Kidney (tissue), 22 donors: ENCODE measurements at places on chromosomes 5 and 9. TPM values are rescaled to one million over a fixed set of nuclear protein-coding genes. Genes with fewer than 3 reads are reported as not detected.

DNA sequence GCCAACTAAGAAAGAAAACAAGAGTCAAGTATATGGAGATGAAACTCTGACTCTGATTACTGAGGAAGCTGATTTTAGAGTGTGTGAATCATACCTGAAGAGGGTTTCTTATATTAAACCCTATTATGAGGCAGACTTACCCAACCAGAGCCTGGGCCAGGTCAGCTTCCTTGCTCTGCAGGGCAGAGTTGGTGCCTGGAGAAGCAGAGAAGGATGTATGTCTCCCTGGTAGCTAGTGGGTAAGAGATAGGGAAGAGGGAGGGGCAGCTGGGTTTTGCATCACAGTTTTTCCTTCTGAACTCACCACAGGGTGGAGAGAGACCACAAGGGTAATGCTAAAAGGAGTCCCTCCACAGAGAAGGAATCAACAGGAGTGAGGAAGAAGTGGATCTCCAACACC, 104.1 kb downstream of the CMYA5 start:
- no peak for DNase-seq
- H3K4me3 ChIP-seq, result no peak overlapping the region
- H3K27me3 ChIP-seq, result no peaks in the 10 kb centered on the region
- peak overlapping the region; percentile 56 for H3K27ac ChIP-seq

- DNase-seq, result no peak
- peak overlapping the region; percentile 46 for H3K4me3 ChIP-seq
- H3K27me3 ChIP-seq, result no peaks in the 10 kb centered on the region
- H3K27ac ChIP-seq, result peak overlapping the region; percentile 66
- H3K4me1 ChIP-seq, result peaks cover 3% of the 10 kb centered on the region
Measured at GRCh38 chr9:14096258-14096922, 217.6 kb downstream of the NFIB start.

- H3K27ac ChIP-seq, result no peak overlapping the region
- H3K27me3 ChIP-seq, result no peaks in the 10 kb centered on the region
- no peaks in the 10 kb centered on the region for H3K4me1 ChIP-seq
- no peaks in the 10 kb centered on the region for H3K36me3 ChIP-seq
Measured at GRCh38 chr9:84361645-84362044, 21.1 kb upstream of the SLC28A3 start.

- H3K27ac ChIP-seq, result no peak overlapping the region
- DNase-seq, result no peak
- H3K36me3 ChIP-seq, result no peaks in the 10 kb centered on the region
Measured at GRCh38 chr5:78778538-78778937, 130.0 kb upstream of the LHFPL2 start.

GRCh38 chr5:102771435-102771834, 16.3 kb downstream of the PAM start:
- no peak overlapping the region for H3K4me3 ChIP-seq
- no peak overlapping the region for H3K27ac ChIP-seq
- no peaks in the 10 kb centered on the region for H3K27me3 ChIP-seq
- DNase-seq, result no peak
- H3K4me1 ChIP-seq, result no peaks in the 10 kb centered on the region

GRCh38 chr9:70601000-70601951, 186.8 kb upstream of the KLF9 start:
- H3K27me3 ChIP-seq, result no peaks in the 10 kb centered on the region
- H3K27ac ChIP-seq, result peak overlapping the region; percentile 94
- DNase-seq, result peak; percentile 66
- H3K36me3 ChIP-seq, result peaks cover 8% of the 10 kb centered on the region

DNA sequence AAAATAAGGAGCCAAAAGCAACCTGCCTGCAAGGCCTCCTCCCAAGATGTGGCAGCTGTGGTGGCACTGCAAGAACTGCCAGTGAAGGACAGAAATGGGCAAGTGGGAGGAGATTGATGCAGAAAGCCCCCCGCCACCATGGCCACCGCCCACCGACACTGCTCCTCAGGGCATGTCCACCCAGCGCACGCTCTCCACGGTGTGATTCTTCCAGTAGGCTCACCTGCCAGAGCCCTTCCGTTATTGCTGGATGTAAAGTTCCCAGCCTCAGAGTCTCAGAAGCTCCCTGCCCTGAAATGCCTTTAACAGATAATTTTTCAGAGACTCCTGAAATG, 155.2 kb upstream of the PHYKPL start:
- DNase-seq, result peak; percentile 53

GRCh38 chr9:251398-251797, 36.7 kb downstream of the DOCK8 start:
- H3K4me1 ChIP-seq, result no peaks in the 10 kb centered on the region
- no peaks in the 10 kb centered on the region for H3K27me3 ChIP-seq
- H3K27ac ChIP-seq, result peak overlapping the region; percentile 58

GRCh38 chr5:40781843-40782409, 16.2 kb downstream of the PRKAA1 start:
- DNase-seq, result no peak
- H3K4me1 ChIP-seq, result no peaks in the 10 kb centered on the region
- no peak overlapping the region for H3K27ac ChIP-seq
- no peaks in the 10 kb centered on the region for H3K36me3 ChIP-seq
- no peaks in the 10 kb centered on the region for H3K27me3 ChIP-seq
- no peak overlapping the region for H3K4me3 ChIP-seq

- H3K27ac ChIP-seq, result peak overlapping the region; percentile 56
- no peak for DNase-seq
- H3K4me1 ChIP-seq, result peaks cover 5% of the 10 kb centered on the region
- H3K36me3 ChIP-seq, result no peaks in the 10 kb centered on the region
- no peaks in the 10 kb centered on the region for H3K27me3 ChIP-seq
Measured at GRCh38 chr5:173646692-173647091, 30.2 kb upstream of the BOD1 start.

DNA sequence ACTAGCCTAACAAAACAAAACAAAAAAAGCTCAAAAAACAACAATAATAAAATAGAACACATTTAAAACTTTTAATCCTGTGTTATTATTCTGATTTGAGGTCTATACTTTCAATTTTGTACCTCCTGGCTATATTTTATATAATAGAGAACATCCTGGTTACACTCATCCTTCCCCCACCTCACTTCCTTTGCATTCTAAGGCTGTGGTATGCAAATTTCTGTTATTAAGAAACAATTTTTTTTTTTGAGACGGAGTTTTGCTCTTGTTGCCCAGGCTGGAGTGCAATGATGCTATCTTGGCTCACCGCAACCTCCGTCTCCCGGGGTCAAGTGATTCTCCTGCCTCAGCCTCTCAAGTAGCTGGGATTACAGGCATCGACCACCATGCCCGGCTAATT, 3.1 kb upstream of the RPL37 start:
- no peak overlapping the region for H3K27ac ChIP-seq
- H3K4me3 ChIP-seq, result no peak overlapping the region
- DNase-seq, result no peak

DNA sequence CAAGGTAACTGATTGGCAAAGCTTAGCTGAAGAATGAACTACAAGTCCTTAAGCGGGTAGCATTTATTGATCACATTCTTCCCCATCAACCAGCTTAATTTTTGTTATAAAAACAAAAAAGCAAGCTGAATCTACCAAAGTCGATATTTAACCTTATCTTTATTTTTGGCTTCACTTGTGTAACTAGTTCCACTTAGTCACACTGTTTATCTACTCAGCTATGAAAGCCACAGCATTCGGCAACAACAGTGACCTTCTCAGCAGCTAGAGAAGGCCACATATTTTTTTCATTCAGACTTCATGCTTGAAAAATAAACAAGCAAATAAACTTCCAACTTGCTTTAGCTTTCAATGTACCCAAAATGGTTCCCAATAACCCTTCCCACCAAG, 69.4 kb downstream of the KLHL3 start:
- H3K27me3 ChIP-seq, result no peaks in the 10 kb centered on the region
- DNase-seq, result no peak
- no peaks in the 10 kb centered on the region for H3K36me3 ChIP-seq
- no peak overlapping the region for H3K4me3 ChIP-seq

- no peaks in the 10 kb centered on the region for H3K4me1 ChIP-seq
- no peaks in the 10 kb centered on the region for H3K27me3 ChIP-seq
- no peak overlapping the region for H3K4me3 ChIP-seq
- DNase-seq, result no peak
- peaks cover 5% of the 10 kb centered on the region for H3K36me3 ChIP-seq
- no peak overlapping the region for H3K27ac ChIP-seq
Measured at GRCh38 chr5:132926437-132926836, 37.0 kb downstream of the AFF4 start.

DNA sequence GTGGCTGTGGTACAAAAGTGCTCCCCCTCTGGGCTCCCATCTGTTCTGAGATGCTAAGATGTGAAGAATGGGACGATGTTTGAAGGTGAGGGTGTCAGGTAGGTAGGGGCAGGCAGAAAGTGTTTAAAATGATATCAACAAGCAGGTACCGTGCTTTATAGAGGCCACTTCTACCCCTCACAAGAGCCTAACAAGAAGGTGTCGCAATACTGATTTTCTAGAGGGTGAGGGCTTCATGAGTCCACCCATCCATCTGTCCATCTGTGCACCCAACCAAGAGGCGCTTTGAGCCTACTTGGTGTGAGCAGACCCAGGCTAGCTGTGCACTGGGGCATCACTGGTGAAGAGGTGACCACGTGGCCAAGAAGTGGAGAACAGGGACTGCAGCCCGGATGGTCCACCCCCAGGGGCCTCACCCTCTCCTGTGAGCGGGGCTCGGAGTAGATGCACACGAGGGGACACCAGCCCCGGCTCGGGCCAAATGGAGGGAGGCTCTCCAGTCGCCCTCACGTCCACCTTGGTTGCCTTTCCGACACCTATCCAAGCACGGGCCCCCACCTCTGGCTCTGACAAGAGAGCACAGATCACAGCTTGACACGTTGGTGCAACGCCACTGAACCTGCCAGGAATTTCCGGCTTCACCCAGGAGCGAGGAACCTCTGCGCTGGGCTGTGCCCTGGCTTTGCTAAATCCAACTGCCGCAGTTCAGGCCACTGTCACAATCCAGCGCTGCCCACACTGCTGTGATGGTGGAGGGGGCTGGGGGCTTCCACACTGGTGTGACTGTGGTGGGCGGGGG, 34.5 kb downstream of the CRB2 start:
- H3K4me3 ChIP-seq, result no peak overlapping the region
- H3K27me3 ChIP-seq, result no peaks in the 10 kb centered on the region
- no peaks in the 10 kb centered on the region for H3K4me1 ChIP-seq
- no peak overlapping the region for H3K27ac ChIP-seq

GRCh38 chr5:37811866-37812265, 28.0 kb downstream of the GDNF start:
- H3K4me3 ChIP-seq, result no peak overlapping the region
- H3K27ac ChIP-seq, result no peak overlapping the region
- H3K4me1 ChIP-seq, result no peaks in the 10 kb centered on the region
- DNase-seq, result no peak
- H3K27me3 ChIP-seq, result no peaks in the 10 kb centered on the region
- H3K36me3 ChIP-seq, result no peaks in the 10 kb centered on the region

The PCDH12 gene
- total RNA-seq, result 14.1 TPM

The CARTPT gene
- total RNA-seq, result not detected

The LCN1 gene
- total RNA-seq, result not detected

The RLN2 gene
- 1.1 TPM for total RNA-seq

The ZFP2 gene
- total RNA-seq, result 2.7 TPM

The ABL1 gene
- 63.6 TPM for total RNA-seq

The SLC6A19 gene
- 2.2 TPM for total RNA-seq
